ENCODE measurements at places on chromosomes 5 and 9. TPM values are rescaled to one million over a fixed set of nuclear protein-coding genes. Genes with fewer than 3 reads are reported as not detected.

TRIM36 gene
- total RNA-seq = 12.6 TPM

PRDM9 gene
- not detected for total RNA-seq

FTMT gene
- not detected for total RNA-seq

IL4 gene
- total RNA-seq = not detected

TNC gene
- 0.49 TPM for total RNA-seq

BRINP1 gene
- total RNA-seq = not detected

PCDHAC2 gene
- 3.2 TPM for total RNA-seq

KIF4B gene
- total RNA-seq = 0.12 TPM

SELENOP gene
- total RNA-seq = 11.4 TPM

SPEF2 gene
- total RNA-seq = 4.6 TPM

NXNL2 gene
- total RNA-seq = 0.86 TPM

SH3TC2 gene
- total RNA-seq = 12.8 TPM

SHC3 gene
- 0.27 TPM for total RNA-seq

GRCh38 chr5:57818397-57818796 is 335.8 kb upstream of the ACTBL2 start:
- H3K4me3 ChIP-seq = no peak overlapping the region
- H3K36me3 ChIP-seq = 0 out of 2 replicates have a peak, but pooled peaks cover 6% of the 10 kb centered on the region

- H3K36me3 ChIP-seq = no peaks in the 10 kb centered on the region
- H3K4me1 ChIP-seq = no peaks in the 10 kb centered on the region
- no peak for DNase-seq
- no peak overlapping the region for H3K27ac ChIP-seq
Observed at GRCh38 chr5:32523625-32524024, 61.7 kb upstream of the SUB1 start.

DNA sequence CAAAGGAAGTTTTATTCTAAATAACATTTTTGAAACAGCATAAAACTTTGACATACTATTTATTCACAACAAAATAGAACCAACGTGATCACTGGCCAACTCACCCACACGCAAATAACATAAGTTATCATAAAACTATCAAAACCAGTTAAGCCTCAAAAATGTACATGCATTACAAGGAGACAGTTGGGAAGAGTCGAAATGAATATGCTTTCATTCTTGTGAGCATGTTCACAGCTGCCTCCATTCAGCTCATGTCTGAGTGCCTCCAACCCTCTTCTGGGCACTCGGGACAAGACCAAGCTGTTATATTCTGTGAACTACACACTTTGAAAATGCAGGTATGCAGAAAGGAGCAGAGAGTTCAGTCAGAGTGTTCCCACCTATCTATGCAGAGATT is 284.9 kb downstream of the BNC2 start:
- no peak overlapping the region for H3K27ac ChIP-seq
- no peak for DNase-seq
- no peaks in the 10 kb centered on the region for H3K4me1 ChIP-seq
- no peak overlapping the region for H3K4me3 ChIP-seq
- no peaks in the 10 kb centered on the region for H3K36me3 ChIP-seq

DNA sequence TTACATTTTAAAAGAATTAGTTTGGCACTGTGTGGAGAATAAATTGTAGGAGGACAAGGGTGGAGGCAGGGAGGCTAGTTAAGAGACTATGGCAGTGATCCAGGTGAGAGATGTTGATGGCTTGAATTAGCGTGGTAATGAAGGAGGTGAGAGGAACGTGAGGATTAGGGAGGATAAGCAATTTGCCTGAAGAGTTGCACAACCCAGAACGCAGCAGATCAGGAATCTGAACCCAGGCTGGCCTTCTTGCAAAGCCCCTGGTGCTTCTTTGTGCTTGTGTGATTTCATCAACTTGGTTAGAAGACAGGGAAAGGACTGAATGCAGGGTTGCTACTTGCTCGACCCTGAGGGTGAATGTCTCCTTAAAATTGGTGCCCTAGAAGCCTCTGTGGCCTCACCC is 6.9 kb upstream of the SCAMP1 start:
- H3K4me1 ChIP-seq = no peaks in the 10 kb centered on the region
- no peak overlapping the region for H3K27ac ChIP-seq
- no peaks in the 10 kb centered on the region for H3K27me3 ChIP-seq
- H3K36me3 ChIP-seq = no peaks in the 10 kb centered on the region
- no peak for DNase-seq

- H3K27ac ChIP-seq = no peak overlapping the region
- H3K36me3 ChIP-seq = no peaks in the 10 kb centered on the region
- H3K4me3 ChIP-seq = no peak overlapping the region
- H3K4me1 ChIP-seq = no peaks in the 10 kb centered on the region
- no peaks in the 10 kb centered on the region for H3K27me3 ChIP-seq
Observed at GRCh38 chr9:11559001-11559776, 946.4 kb upstream of the PTPRD start.

DNA sequence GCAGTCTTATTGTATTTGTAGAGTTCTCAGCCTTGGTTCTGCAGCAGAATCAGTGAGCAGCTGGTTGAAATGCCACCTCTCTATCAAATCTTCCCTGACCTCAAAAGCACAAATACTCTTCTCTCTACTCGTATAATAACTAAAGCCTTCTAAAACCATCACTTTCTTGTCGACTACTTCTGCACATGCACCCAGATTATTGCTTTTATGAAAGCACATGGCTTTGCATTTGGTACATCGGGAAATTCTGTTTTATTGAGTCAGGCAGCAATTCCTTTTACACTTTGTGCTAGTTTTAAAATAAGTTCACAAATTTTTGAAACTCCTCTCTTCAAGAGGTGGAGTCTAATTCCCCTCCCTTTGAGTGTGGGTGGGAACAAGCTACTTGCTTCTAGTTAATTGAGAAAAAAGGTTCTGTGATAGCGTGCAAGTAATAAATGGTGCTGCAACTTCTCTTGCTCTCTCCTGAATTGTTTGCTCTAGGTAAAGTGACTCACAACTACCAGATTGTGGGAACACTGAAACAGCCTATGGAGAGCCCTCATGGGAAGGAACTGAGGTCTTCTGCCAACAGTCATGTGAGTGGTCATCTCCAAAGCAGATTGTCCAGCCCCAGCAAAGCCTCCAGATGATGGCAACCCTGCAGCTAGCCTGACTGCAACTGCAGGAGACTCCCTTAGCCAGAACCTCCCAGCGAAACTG is 66.0 kb upstream of the TAF1L start:
- peaks cover 31% of the 10 kb centered on the region for H3K27me3 ChIP-seq
- H3K27ac ChIP-seq = no peak overlapping the region
- no peaks in the 10 kb centered on the region for H3K36me3 ChIP-seq
- H3K4me1 ChIP-seq = peaks cover 14% of the 10 kb centered on the region
- H3K4me3 ChIP-seq = no peak overlapping the region

DNA sequence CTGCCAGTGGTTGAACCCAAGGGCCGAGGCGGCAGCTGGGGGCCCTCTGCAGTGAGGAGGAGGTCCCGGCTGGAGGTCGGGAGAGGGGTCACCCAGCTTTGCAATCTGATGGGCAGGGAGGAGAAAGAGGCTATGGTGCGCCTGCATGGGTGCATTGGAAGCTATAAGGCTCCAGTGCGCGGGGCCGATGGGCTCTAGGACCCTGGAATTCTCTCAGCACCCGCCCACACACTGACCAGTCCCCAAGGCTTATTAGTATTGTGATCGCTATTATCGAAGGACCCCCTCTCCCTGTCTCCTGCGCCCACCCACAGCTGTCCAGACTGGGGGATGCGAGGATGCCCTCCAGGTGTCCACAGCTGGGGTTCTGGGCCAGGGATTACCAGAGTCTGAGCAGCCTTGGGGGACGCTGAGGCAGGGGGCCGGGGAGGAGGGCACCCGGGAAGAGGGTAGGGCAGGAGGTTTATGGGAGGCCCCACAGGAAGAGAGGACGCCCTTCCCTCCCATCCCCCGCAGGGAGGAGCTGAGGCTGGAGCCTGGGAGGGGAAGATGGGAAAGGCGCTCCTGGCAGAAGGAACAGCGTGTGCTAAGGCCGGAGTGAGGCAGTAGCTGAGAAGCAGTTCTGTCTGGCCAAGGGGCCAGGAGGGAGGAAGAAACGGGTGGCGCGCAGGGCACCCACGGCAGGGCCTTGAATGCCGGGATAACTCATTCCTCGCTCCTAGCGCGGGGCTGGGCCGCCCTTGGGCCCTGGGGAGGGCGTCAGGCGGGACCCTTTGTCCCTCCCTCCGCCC is 24.2 kb downstream of the C9orf50 start:
- no peaks in the 10 kb centered on the region for H3K27me3 ChIP-seq
- no peaks in the 10 kb centered on the region for H3K36me3 ChIP-seq
- DNase-seq = peak; percentile 88
- H3K4me1 ChIP-seq = peaks cover 80% of the 10 kb centered on the region
- peak overlapping the region; percentile 57 for H3K4me3 ChIP-seq

- no peak overlapping the region for H3K4me3 ChIP-seq
- no peak overlapping the region for H3K27ac ChIP-seq
- DNase-seq = no peak
- no peaks in the 10 kb centered on the region for H3K4me1 ChIP-seq
- H3K36me3 ChIP-seq = no peaks in the 10 kb centered on the region
Observed at GRCh38 chr5:567664-568060, 43.4 kb upstream of the SLC9A3 start.

DNA sequence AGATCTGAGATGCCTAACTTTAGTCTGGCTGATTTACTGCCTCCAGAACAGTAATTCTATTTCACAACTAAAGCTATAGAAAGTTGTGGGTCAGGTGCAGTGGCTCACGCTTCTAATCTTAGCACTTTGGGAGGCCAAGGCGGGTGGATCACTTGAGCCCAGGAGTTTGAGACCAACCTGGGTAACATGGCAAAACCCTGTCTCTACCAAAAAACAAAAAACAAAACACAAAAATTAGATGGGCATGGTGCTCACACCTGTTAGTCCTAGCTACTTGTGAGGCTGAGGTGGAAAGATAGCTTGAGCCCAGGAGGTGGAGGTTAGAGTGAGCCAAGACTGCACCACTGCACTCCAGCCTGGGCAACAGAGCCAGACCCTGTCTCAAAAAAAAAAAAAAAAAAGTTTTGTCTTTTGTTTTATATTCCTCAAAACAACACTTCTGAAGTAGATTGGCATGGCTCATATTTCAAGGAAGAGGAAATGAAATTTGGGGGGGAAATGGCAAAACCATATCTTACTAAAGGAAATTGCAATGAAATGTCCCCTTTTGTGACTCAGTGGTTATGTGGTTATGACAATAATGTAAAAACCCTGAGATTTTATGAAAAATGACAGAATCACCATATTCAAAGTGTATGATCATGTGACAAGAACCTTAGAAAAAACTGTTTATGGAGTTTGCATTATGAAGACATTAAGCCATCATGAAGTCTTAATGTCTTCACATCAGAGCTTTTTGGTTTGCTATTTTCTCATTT is 16.2 kb downstream of the FNBP1 start:
- DNase-seq = no peak
- peaks cover 28% of the 10 kb centered on the region for H3K4me1 ChIP-seq
- no peak overlapping the region for H3K27ac ChIP-seq
- H3K36me3 ChIP-seq = no peaks in the 10 kb centered on the region

GRCh38 chr5:31408814-31409213 is 123.1 kb downstream of the DROSHA start:
- H3K36me3 ChIP-seq = peaks cover 5% of the 10 kb centered on the region
- DNase-seq = no peak
- peaks cover 17% of the 10 kb centered on the region for H3K4me1 ChIP-seq
- H3K27me3 ChIP-seq = no peaks in the 10 kb centered on the region

DNA sequence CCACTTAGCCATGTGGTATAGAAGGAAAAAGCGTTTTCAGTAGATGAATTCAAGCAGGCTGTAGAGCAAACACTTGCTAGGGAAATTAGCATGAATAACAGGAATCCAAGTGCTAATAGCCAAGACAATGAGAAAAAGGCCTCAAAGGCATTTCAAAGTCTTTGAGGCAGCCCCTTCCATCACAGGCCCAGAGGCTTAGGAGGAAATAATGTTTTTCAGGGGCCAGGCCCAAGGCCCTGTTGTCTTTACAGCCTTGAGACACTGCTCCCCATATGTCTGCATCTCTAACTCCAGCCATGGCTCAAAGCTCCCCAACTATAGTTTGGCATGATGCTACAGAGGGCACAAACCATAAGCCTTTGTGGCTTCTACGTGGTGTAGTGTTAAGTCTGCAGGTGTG is 563.5 kb downstream of the TAF11L14 start:
- no peaks in the 10 kb centered on the region for H3K4me1 ChIP-seq
- no peaks in the 10 kb centered on the region for H3K36me3 ChIP-seq
- H3K27me3 ChIP-seq = no peaks in the 10 kb centered on the region
- H3K4me3 ChIP-seq = no peak overlapping the region
- H3K27ac ChIP-seq = no peak overlapping the region

- H3K4me1 ChIP-seq = no peaks in the 10 kb centered on the region
- H3K4me3 ChIP-seq = no peak overlapping the region
- DNase-seq = no peak
- H3K36me3 ChIP-seq = peaks cover 38% of the 10 kb centered on the region
- H3K27ac ChIP-seq = no peak overlapping the region
- no peaks in the 10 kb centered on the region for H3K27me3 ChIP-seq
Observed at GRCh38 chr5:132483101-132483500, 7.5 kb downstream of the IRF1 start.

DNA sequence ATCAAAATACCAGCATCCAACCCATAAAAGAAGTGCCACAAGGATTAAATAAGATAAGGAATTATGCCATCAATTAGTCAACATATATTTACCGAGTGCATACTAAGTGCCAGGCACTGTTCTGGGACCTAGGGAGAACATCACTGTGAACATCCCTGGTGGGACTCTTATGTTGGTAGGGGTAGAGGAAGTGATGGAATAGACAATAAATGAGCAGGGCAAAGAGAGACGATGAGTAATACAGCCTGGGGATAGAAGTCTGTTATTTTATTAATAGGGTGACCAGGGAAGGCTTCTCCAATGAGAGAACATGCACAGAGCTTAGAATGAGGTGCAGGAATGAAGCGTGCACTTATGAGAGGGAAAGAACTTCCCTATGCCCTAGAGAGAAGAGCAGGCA is 47.4 kb upstream of the VLDLR start:
- peaks cover 4% of the 10 kb centered on the region for H3K27me3 ChIP-seq
- no peak overlapping the region for H3K27ac ChIP-seq
- H3K4me3 ChIP-seq = no peak overlapping the region
- peaks cover 13% of the 10 kb centered on the region for H3K4me1 ChIP-seq
- H3K36me3 ChIP-seq = no peaks in the 10 kb centered on the region

- H3K4me3 ChIP-seq = no peak within 1 kb of the TSS
- DNase-seq = no peak
- no peak within 1 kb of the TSS for H3K27ac ChIP-seq
- no peaks in the 10 kb centered on the region for H3K36me3 ChIP-seq
- no peaks in the 10 kb centered on the region for H3K4me1 ChIP-seq
Observed at GRCh38 chr5:24644761-24645160, at the start of gene CDH10. Gene CDH10, minus strand, starts transcription at chr5:24644978. Its CDS starts 51,488 bp downstream, at chr5:24593490.

DNA sequence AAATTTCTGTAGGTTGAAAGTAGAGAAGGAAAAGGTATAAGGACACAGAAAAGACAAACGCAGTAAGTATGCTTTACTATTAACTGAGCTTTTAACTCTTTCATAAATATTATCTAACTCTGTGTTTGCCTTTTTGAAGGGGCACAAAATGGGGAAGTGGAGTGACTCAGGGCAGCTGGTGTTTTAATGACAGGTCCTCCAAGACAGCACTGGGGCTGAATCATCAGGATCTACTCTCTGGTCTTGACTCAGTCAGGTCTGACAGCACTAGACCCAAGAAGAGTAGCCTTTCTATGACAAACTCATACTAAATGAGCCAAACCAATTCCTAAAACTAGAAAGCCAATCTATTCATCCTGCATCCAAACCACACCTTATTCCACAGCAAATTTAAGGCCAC is 102.2 kb downstream of the APTX start:
- H3K4me3 ChIP-seq = no peak overlapping the region
- no peak for DNase-seq
- H3K27me3 ChIP-seq = no peaks in the 10 kb centered on the region
- no peaks in the 10 kb centered on the region for H3K36me3 ChIP-seq
- H3K27ac ChIP-seq = no peak overlapping the region

GRCh38 chr5:96716007-96716406 is 53.8 kb downstream of the CAST start:
- H3K4me1 ChIP-seq = peaks cover 3% of the 10 kb centered on the region
- H3K4me3 ChIP-seq = no peak overlapping the region
- H3K36me3 ChIP-seq = no peaks in the 10 kb centered on the region
- no peak for DNase-seq
- no peak overlapping the region for H3K27ac ChIP-seq
- no peaks in the 10 kb centered on the region for H3K27me3 ChIP-seq

Measured in HCT116 (cell line).